Smooth muscle cell of the pulmonary artery (primary cell): ENCODE measurements at places on chromosomes 12 and 14. TPM values are rescaled to one million over a fixed set of nuclear protein-coding genes. Genes with fewer than 3 reads are reported as not detected.

Gene PA2G4
- total RNA-seq = 82.9 and 117 TPM in 2 replicates

Gene SCN8A
- 19.2 and 33.1 TPM in 2 replicates for total RNA-seq

Gene DTX3
- 15.6 and 24.3 TPM in 2 replicates for total RNA-seq

Gene IKZF4
- 2.4 and 2.7 TPM in 2 replicates for total RNA-seq

Gene DHRS4
- 41.7 and 45.9 TPM in 2 replicates for total RNA-seq

Gene RASSF3
- 25.7 TPM in 2 replicates for total RNA-seq

Gene TAS2R46
- total RNA-seq = 2.6 and 4.8 TPM in 2 replicates

Gene RHOJ
- total RNA-seq = 5.0 and 11.6 TPM in 2 replicates

Gene PLD4
- total RNA-seq = 0.07 and 0.13 TPM in 2 replicates

Gene ITGB7
- total RNA-seq = 0.40 and 0.52 TPM in 2 replicates

Gene CIROP
- 0.13 TPM in 1 of 2 replicates, not detected in the other for total RNA-seq

Gene TRMT61A
- 10.6 and 16.8 TPM in 2 replicates for total RNA-seq

Gene ANAPC7
- total RNA-seq = 36.8 and 45.1 TPM in 2 replicates
